ENCODE measurements at places on chromosomes 4 and X. TPM values are rescaled to one million over a fixed set of nuclear protein-coding genes. Genes with fewer than 3 reads are reported as not detected.

Gene RADX
- total RNA-seq = 5.2 TPM

Gene SUPT20HL1
- total RNA-seq = not detected

Gene SPP1
- 1.6 TPM for total RNA-seq

Gene FANCB
- 4.8 TPM for total RNA-seq

Gene GABRA4
- total RNA-seq = not detected

Gene FGA
- 2.7 TPM for total RNA-seq

Gene DDIT4L
- total RNA-seq = not detected

Gene MEPE
- not detected for total RNA-seq

Gene GABRG1
- not detected for total RNA-seq

- no peak for DNase-seq
These were observed 65.0 kb upstream of the GPR174 start for GRCh38 chrX:79079477-79079876.

- peak; percentile 24 for DNase-seq
These were observed 122.2 kb downstream of the SHROOM4 start for GRCh38 chrX:50691820-50692219.

- no peak for DNase-seq
These were observed 25.6 kb downstream of the ZDHHC9 start for GRCh38 chrX:129818123-129818522.

DNA sequence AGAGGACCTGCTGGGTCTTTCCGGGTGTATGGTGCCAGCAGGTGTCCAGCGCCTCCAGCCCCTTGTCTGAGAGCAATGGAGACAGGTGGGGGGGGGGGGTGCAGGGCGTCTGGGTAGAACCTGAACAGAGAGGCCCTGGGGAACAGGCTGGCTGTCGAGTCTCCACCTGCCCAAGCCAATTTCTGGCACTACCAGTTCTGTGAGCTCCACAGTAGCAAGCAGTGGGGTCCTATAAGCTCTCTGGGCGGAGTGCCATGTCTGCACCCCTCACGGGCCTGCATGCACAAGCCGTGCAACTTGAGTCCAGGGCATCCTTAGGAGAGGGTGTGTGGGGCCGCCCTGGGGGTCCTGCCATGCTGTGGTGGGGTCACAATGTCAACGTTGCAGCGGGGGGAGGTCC lies 10.1 kb upstream of the FGFR3 start:
- no peak for DNase-seq

DNA sequence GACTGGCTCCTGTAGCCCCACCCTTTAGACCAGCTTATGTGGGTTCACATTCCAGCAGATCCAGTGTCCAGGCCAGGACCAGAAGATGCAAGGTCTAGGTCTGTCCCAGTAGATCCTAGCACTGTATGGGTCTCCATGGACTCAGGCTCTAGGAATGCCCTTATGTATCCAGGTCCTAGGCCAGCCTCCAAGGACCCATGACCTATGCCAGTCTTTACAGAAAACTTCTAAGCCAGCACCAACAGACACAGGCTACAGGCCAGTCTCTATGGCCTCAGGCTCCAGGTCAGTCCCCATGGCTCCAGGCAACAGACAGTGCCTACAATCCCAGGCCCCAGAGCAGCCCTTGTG lies 45.2 kb upstream of the MAGED4 start:
- DNase-seq = no peak

DNA sequence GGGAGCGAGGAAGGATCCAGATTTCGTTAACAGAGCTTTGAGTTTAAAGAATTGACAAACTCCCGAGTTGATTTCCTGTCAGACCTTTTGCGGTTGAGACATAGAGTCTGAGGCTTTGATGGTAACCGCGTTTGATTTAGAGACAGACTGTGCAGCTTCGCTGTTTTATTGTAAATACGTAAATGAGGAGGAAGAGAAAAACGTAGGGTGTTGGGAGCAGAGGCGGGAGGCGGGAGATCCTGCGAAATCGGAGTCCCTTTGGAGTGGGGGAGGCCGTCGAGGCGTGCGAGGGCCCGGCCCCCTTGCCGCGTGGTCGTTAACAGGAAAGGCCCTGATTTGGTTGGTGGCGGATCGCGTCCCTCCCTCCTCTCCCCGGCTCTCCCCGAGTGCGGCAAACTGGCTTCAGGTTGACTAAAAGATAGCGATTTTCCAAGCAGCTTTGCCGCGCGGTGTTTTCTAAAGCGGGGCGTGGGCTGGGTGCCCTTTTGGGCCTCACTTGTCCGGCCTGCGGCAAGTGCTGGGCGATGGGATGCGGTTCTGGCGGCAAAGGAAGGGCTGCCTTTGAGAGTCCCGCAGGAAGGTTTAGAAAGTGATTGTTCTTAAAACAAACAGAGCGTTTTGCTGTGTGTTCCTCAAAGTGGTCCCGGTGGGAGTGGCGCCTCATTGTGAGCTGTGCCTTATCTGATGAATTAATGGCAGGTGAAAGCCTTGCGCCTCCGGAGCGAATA lies 857 bp downstream of the SCML1 start:
- no peak for DNase-seq

DNA sequence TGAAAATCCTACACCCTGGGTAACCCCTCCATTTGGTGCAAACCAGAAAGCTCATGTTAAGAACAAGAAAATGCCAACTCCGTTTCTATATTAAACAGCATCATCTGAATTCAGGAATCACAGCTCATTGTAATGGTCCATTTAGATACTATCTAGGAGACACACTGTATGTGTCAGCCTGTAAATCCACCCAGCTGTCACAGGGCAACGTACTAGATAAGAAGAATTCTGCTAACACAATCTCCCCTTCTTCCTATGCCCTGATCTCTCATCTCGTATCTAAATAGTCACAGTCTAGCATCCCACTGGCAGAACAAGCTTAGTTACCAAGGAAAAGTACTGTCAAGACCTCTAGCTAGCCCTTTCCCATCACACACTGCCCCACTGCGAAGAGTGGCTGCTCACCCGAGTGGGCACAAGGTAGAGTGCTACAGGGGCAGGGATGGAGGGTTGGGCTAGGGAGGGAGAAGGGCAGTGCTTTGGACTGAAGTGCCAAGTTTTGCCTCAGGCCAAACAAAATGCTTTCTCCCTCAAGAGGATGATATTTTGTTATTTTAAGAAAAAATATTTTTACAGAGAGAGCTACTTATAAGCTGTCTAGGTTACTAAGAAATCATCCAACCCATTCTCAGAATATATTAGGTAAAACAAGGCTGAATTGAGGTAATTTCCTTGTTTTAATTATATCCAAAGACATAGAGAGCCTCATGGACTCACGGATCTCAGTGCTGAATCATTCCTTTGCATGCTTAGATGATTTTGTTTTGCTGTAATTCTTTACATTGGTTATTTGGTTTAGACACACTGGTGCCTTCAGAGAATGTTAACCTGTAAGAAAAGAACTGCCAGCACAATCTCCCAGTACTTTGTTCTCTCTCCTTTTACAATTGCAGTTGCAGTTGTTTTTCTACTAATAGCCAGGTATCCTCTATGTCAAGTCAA lies 196.6 kb downstream of the PRDM5 start:
- no peak for DNase-seq

- no peak for DNase-seq
These were observed 44.7 kb downstream of the GALNT7 start for GRCh38 chr4:173213296-173213695.

DNA sequence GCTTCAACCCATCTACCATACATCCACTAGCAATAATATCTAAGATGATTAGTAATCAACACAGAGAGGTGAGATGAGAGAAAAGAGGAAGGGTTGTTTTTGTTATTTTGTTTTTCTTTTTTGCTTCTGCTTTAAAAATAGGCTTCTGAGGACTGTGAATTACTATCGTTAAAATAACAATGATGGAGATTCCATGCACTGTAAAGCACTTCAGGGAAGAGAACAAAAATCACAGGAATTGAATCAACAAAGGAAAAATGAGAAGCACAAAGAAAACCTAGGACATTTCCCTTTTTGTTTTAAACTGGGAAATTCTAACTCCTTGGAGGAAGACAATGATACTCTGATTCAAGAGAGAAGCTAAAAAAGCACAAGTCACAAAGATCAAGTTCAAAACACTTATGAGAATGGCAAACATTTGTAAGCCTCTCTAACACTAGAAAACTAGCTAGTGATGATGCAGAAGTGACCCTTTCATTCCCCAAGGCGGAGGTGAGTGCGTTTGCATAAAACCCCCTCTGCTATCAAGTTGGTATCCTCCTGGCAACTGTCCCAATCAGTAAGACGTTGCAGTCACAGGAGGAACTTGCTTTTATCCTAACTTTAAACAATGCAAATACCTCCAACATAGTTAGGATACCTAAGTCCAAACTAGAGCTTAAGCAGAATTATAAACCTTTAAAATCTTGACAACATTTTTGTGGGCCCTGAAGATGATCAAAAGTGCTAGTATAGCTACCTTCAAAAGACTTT lies 308.5 kb downstream of the CAMK2D start:
- DNase-seq = no peak

- DNase-seq = no peak
These were observed 81.8 kb downstream of the GLUD2 start for GRCh38 chrX:121128925-121129877.

DNA sequence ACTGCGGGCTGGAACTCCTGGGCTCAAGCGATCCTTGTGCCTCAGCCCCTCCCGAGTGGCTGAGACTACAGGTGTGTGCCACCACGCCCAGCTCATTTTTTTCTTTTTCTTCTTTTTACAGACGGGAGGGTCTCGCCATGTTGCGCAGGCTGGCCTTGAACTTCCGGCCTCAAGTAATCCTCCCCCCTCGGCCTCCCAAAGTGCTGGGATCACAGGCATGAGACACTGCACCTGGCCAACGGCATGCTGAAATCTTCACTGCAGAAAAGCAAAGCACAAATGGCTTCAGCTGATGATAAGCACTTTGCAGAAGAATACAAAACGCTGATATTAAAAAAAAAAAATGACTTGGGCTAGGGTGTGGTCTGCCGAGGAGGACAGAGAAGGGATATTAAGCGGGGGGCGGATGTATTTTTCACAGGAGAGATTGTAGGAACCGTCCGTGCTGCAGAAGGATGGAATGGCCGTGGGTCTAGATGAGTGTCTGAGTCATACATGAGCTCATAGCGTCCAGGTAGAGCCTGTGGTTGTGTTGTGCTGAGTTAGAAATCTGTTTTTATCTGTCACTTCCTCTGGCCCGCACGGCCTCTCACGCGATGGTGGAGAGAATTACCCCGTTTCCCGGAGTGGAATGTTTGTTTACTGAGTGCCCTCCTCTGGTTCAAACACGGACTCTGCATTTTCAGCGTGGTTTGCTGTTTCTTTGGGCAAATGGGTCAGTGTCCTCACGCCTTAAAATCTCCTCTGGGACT lies 8.5 kb upstream of the AKAP17A start:
- peak; percentile 25 for DNase-seq

DNA sequence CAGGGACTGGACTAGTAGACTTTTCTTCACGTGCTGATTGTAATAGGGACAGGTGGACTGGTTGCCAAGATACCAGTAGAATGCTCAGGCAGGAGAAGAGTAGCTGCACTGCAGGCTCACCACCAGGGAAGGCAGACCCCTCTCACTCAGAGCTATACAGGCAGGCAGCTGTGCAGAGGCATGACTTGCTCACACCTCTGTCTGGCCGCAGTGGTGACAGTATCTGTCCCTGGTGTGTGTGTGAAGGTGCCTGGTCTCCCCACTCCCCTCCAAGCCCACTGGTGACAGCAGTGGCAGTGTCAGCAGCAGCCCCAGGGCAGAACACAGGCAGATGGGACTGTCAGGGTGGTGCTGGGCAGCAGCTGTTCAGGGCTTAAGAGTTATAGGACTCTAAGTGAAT lies 140.7 kb downstream of the RPS6KA6 start:
- no peak for DNase-seq

DNA sequence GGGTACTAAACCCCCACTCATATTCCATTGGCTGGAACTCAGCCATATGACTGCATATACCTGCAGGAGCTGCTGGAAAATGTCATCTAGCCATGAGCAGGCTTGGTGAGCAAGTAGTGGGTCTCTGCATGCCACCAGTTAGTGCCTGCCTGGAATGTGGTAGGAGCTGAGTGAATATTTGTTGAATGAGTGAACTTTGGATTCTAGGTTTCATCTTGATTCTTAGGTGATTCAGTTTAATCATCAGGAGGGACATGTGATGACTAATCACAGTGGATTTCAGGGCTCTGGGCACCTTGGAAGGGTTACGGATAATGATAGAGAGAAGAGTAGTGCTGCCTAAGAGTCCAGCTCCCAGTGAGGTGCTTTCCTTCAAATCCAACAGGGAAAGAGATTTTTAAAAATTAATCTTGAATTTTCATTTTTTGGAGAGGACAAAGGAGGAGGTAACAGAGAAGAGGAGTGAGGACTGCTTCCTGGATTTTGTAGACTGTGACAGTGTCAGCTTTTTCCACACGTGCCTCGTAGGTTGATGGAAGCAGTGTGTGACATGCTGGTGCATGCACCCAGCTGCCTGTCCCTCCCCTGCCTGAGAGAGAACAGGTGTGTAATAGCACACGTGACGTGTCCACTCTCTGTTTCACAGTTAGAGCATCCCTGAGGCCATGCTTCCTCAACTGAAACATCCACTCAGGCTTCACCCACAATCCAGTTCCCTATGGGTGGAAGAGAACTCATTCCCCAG lies 30.4 kb downstream of the NHS start:
- DNase-seq = peak; percentile 30

DNA sequence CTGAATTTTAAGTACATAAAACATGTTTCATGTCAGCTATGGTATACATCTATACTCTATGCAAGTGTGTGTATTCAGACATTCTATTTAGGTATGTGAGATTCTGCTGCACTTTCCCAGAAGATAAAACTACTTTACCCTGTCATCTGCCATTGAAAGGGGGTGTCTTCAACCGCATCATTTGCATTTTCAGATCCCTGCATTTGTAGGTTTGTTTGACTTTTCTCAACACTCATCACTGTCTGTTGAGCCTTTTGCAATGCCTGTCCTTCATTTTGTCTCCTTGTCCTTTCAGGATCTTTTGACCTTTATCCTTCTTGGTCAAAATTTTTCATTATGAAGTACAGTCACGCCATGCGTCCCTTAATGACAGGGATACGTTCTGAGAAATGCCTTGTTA lies 103.5 kb downstream of the TMA16 start:
- no peak for DNase-seq

DNA sequence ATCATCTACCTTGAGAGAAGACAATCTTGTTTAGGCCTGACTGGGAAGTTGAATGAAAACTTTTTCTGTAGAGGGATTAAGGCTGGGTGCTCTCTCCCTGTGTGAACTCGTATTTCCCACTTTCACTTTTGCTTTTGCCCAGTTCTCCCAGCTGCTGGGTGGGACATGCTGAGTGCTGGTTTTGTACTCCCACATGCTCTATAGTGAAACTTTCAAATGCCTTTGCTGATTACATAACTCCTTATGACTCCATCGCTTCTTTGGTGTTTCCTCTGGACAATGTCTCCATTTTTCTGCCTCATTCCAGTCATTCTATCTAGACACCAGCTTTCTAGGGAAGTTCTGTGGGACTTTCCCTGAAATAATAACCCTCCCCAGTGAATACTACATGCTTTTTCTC lies 100.5 kb downstream of the CLNK start:
- no peak for DNase-seq

DNA sequence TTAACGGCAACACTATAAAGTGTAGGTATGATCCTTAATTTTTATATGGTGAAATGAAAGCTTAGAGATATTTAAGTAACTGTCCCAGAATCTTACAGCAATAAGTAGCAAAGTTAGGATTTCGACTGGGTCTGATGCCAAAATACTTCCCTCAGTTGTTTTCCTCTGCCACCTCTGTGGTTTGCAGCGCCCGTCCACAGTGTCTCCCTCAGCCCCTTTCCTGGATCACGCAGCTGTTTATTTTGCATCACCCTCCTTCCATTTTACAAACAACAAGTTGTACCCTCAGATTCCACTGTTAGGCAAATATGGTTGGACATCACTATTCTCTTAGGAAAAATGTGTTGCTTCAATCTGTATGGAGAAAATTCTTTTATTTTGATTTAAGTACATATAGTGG lies 56.1 kb downstream of the RAPGEF2 start:
- DNase-seq = no peak

Measured in Panc1 (cell line).